Kidney epithelial cell (primary cell): ENCODE measurements at places on chromosomes 4 and X. TPM values are rescaled to one million over a fixed set of nuclear protein-coding genes. Genes with fewer than 3 reads are reported as not detected.
A peak's percentile ranks its signal among the peaks of the same experiment; 100 is the strongest.

Gene CFP
- total RNA-seq: 0.21 TPM in 1 of 2 replicates, not detected in the other

Gene CYP4V2
- total RNA-seq: 25.9 and 30.2 TPM in 2 replicates

- no peak for DNase-seq
These were observed 1.0 kb upstream of the ANTXR2 start for GRCh38 chr4:80074069-80074468.

Gene SPOCK3
- total RNA-seq: 0.62 and 1.4 TPM in 2 replicates

GRCh38 chr4:95693594-95693993 is 144.8 kb upstream of the UNC5C start:
- DNase-seq: no peak

- no peak for DNase-seq
These were observed 501 bp downstream of the ZNF518B start for GRCh38 chr4:10456595-10457254.

Gene TBC1D1
- total RNA-seq: 93.1 and 133 TPM in 2 replicates

Gene TBC1D9
- total RNA-seq: 34.6 and 38.5 TPM in 2 replicates

- no peak for DNase-seq
These were observed 51.9 kb upstream of the RBM47 start for GRCh38 chr4:40681600-40681999.

DNA sequence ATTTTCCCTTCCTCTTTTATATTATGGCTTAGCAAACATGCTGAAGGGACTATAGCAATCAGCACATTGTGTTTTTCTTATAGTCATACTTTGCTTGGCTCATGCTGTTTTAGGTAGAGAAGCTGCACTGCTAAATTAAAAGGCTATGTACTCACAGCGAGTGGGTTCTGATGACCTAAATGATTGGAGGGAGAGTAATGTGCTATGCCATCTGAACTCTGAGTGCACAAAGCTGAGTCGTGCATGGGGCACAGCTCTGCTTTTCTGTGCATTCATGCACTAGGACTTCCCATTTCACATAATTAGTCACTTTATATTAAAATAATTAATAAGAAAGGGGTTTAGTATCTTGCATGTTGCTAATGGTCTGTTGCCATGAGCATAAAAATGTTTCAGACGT is 132.7 kb upstream of the ADGRL3 start:
- no peak for DNase-seq

GRCh38 chrX:50609796-50610195 is 139.2 kb upstream of the DGKK start:
- DNase-seq: no peak

DNA sequence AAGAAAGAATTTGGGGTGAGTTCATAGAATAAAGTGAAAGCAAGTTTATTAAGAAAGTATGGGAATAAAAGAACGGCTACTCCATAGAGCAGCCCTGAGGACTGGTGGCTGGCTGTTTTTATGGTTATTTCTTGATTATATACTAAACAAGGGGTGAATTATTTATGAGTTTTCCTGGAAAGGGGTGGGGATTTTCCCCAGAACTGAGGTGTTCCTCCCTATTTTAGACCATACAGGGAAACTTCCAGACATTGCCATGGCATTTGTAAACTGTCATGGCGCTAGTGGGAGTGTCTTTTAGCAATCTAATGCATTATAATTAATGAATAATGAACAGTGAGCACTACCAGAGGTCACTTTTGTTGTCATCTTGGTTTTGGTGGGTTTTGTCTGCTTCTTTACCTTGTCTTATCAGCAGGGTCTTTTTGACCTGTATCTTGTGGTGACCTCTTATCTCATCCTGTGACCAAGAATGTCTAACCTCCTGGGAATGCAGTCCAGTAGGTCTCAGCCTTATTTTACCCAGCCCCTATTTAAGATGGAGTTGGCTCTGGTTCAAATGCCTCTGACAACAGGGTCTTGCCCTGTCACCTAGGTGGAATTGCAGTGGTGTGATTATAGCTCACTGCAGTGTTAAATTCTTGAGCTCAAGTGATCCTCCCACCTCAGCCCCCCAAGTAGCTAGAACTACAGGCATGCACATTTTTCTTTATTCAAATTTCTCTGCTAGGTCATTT is 27.1 kb downstream of the RAPGEF2 start:
- no peak for DNase-seq

Gene SAGE1
- not detected in 2 replicates for total RNA-seq

Gene PARM1
- total RNA-seq: 3.0 and 3.7 TPM in 2 replicates

DNA sequence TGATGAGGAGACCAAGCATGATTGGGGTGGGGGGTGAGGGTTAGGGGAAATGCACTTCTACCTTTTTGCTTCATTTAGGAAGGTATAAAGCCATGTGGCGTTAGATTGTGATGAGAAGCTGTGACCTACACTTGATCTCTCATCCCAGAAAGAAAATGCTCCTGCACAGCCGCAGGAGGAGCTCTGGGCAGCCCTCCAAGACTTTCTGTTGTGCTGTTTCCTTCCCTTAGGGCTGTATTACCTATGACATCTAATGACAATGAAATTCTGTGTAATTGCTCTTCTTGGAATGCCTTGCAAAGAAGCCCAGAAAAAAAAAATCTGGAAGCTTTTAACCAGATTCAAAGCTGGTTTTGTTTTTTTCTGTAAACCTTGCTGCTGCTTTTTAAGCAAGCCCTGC is 13.4 kb downstream of the PRPS2 start:
- DNase-seq: no peak

DNA sequence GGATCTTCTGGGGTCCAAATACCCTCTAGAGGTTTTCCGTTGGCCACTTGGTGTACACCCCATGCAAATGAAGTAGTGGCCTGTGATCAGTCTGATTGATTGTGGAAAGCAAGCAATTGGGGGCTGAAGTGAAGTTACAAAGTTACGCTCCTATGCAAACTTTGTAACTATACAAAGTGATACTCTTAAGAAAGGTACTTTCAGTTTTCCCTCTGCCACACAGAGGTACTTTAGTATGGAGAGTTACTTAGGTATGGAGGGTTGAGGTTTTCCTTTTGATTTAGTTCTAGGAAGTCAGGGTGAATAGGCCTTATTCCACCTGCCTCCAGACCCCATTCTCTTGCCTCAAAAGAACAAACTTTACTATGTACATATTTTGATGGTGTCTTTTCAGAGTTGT is 28.7 kb downstream of the STAG2 start:
- DNase-seq: no peak

Gene C4orf50
- total RNA-seq: not detected in 2 replicates

GRCh38 chr4:32427566-32427965 is 1707.4 kb downstream of the PCDH7 start:
- DNase-seq: no peak

Gene FAM156B
- 13.1 and 18.6 TPM in 2 replicates for total RNA-seq

- peak; percentile 74 for DNase-seq
These were observed 54.5 kb downstream of the RS1 start for GRCh38 chrX:18617407-18617750.

- no peak for DNase-seq
These were observed 93.6 kb upstream of the RASGEF1B start for GRCh38 chr4:81565142-81565870.

Gene MAGEA10
- total RNA-seq: not detected in 2 replicates

DNA sequence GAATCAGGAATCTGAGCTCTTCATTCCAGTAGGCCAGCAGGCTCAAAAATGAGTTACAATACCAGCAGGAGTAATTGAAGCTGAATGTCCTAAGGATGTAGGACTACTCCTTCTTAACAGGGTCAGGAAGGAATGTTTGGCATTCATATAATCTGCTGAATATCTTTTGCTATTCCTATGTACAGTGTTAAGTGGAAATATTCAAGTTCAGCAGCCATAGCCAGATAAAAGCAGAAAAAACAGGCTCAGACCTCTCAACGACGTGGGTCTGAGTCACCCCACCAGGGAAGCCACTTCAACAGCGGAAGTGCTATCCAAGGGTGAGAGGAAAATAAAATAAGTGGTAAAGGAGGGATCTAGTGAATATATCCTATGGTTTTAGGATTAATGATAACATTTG is 577.0 kb downstream of the SPOCK3 start:
- no peak for DNase-seq

GRCh38 chr4:72463724-72464123 is 105.3 kb downstream of the ADAMTS3 start:
- no peak for DNase-seq

DNA sequence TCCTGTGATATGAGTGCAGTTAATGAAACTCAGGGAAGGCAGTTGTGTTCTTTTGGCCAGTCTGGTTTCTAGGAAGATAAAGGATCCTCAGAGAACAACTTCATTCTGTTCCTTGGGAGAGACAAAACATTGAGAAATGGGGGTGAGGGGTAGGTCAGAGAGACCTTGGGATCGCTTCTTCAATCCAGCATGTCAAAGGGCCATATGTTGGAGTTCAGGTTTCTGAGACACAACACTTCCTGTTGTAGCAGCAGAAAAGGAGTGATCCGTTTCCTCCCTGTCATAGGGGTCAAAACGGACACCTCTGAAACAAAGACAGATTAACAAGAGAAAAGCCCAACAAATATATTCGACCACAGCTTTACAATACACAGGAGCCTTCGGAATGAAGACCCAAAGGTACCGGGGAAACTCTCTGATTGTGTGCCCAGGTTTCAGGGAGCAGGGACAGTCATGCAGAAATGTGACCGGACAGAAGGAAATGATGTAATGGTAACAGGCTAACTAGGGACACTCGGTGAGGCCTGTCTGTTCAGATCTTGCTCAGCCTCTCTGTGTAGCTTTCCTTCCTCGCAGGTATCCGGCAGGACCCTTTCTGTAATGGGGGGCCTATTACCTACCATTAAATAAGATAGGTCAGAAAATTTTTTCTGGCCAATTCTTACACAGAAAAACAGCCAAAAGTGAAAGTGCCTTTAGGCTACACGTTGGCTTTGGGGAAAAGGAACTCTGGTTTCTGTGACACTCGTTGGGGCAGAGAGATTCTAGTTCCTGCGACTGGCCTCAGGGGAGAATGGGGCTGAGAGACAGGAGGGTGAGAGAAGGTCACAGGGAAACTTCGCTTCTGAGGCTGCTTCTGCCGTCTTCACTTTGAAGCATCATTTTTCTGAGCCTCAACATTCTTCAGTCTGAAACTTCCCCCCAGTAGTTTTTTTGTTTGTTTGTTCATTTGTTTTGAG is 103.3 kb upstream of the TLR3 start:
- no peak for DNase-seq

Gene TECRL
- not detected in 2 replicates for total RNA-seq

DNA sequence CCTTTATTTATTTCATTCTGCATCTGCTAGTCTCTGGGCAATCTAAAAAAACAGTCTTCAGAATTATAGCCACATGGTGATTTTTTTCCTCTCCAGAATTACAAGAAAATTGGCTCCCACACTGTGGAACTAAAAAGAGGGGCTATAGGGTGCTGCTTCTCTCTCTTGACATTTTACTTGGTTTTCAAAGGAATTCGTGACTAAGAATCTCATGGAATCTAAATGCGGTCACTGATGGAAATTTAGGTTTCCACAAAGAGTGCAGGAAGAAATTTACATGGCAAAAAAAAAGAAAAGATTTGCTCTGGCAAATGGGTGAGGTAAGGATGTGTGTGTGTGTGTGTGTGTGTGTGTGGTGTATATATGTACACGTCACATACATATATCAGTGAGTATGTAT is 10.2 kb downstream of the ATXN3L start:
- DNase-seq: no peak
